HepG2 (cell line): ENCODE measurements at places on chromosomes 4 and X. TPM values are rescaled to one million over a fixed set of nuclear protein-coding genes. Genes with fewer than 3 reads are reported as not detected.
A peak's percentile ranks its signal among the peaks of the same experiment; 100 is the strongest.

ALAS2 gene
- total RNA-seq = not detected in 2 replicates

PAPSS1 gene
- 126 and 170 TPM in 2 replicates for total RNA-seq

TMEM150C gene
- total RNA-seq = 0.11 and 0.42 TPM in 2 replicates

PRR27 gene
- total RNA-seq = not detected in 2 replicates

PDCL2 gene
- total RNA-seq = not detected in 2 replicates

GPRIN3 gene
- not detected in 2 replicates for total RNA-seq

FAM120C gene
- 7.4 and 7.5 TPM in 2 replicates for total RNA-seq

CXorf49 gene
- total RNA-seq = not detected in 2 replicates

DNA sequence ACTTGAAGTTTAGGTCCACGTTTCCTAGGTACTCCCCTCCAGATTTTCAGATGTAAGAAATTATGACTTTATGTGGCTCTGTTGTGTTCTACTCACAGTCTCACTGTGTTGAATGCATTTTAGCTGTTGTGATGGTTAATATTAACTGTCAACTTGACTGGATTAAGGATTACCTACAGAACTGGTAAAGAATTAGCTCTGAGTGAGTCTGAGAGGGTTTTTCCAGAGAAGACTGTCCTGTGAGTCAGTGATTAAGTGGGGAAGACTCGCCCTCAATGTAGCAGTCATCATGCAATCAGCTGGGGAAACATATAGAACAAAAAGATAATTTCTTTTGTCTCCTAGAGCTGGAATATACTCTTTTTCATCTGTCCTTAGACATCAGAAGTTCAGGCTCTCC is 493.4 kb downstream of the ACTRT1 start:
- DNase-seq = no peak

GRCh38 chrX:20139966-20140365 is 1.7 kb downstream of the EIF1AX start:
- DNase-seq = no peak

GRCh38 chr4:154602404-154603020 is 9.9 kb downstream of the FGG start:
- DNase-seq = no peak

DNA sequence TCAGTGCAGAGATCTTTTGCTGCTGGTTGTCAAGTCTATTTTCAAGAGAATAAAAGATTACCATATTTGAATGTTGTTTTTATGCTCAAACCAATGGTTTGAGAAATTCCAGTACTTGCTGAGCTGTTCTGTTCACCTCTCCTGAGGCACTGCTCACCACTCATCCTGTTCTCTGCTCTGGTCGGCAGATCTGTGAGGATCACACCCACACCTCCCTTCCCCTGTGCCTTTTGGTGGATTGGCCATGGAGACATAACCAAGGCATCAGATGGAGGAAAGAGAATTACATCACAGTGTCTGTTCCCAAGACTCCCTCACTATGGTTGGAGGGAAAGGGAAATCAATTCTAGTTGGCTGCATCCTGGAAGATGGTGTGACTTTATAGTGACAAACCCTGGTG is 391.6 kb downstream of the ARHGAP24 start:
- no peak for DNase-seq

GRCh38 chr4:138327338-138327737 is 85.2 kb upstream of the SLC7A11 start:
- DNase-seq = no peak

GRCh38 chr4:9937078-9937477 is 84.2 kb downstream of the SLC2A9 start:
- DNase-seq = no peak

DNA sequence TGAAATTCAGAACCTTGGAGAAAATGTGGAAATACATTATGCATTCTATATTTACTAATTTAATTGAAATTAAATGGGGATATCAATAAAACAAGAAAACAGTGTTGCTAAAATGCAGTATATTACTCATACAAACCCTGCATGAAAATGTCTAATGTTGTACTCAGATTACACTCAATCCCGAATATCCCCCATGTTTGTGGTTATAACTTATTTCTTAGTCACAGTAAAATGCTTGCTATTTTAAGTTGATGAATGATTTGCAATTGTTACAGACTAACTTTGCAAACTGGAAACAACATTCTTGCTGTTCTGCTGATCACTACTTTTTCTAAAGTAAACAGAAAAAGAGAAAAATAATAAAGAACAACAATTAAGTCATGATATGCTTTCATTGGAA is 33.1 kb upstream of the ANXA10 start:
- DNase-seq = no peak

DNA sequence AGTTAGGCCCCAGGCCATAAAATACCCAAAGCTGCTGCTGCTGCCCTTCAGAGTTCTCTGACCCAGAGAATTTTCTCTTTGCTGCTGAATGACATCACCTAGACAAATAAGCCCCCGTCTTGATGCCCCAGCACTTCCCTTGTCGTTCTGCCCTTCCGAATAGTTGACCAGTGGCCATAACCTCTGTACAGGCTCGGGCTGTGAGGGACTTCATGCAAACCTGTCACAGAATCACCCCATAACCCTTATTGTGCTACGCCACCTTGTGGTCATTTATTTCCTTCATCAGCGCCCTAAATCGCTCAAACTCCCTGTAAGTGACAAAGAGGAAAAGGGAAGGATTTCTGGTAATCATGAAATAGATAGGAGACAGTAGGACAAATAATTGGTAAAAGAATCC is 18.8 kb downstream of the SPACA5 start:
- DNase-seq = peak; percentile 56

DNA sequence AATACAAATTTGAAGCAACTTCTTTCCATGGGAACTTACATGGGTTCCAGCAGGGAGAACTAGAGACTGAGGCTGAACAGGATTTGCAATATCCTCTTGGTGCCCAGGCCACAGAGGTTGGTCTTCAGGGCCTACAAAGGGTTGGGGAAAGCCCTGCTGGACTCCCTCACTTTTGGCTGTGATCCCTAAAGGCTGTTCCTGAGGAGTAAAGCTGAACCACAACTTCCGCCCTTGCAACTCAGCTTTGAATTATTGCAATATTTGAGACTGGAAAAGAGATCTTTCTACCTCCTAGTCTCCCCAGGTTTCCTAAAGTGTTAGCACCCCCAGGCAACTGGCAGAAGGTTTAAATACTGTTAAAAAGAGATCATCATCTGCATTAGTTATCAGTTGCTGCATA is 26.9 kb downstream of the DCHS2 start:
- no peak for DNase-seq

- no peak for DNase-seq
Measured at GRCh38 chr4:138509346-138509745, 267.2 kb upstream of the SLC7A11 start.

GRCh38 chrX:139930916-139931645 is 1.8 kb downstream of the ATP11C start:
- DNase-seq = peak; percentile 20

GRCh38 chrX:123625477-123625876 is 107.4 kb downstream of the THOC2 start:
- DNase-seq = no peak
